MG63 (cell line): ENCODE measurements at places on chromosomes 1 and 21. TPM values are rescaled to one million over a fixed set of nuclear protein-coding genes. Genes with fewer than 3 reads are reported as not detected.
A peak's percentile ranks its signal among the peaks of the same experiment; 100 is the strongest.

- no peak for DNase-seq
These were observed 62.2 kb downstream of the CAPZB start for GRCh38 chr1:19423130-19423529.

GRCh38 chr1:158035014-158035413 lies 41.6 kb downstream of the KIRREL1 start:
- no peak for DNase-seq

GRCh38 chr1:150563340-150564038 lies 14.3 kb downstream of the ADAMTSL4 start:
- peak; percentile 83 for DNase-seq

Gene CELA3B
- total RNA-seq: not detected in 2 replicates

DNA sequence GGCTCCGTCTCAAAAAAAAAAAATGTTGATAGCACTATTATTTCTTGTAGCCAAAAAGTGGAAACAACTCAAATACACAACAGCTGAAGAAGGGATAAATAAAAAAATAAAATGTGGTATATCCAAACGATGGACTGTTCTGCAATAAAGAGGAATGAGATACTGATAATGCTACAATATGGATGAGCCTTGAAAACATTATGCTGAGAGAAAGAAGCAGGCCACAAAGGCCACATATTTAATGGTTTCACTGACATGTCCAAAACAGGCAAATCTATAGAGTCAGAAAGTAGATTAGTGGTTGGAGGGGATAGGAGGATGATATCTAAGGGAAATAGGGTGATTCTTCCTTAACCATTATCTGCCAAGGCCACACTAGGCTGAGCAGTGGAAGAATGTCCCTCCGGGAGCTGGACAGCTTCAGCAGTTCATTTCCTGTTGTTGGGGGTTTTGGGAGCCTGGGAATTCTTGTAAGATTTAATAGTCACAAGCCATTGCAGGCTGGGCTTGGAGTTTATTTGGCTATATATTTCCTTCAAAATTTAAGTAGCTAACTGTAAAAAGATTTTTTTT lies 53.5 kb downstream of the ST3GAL3 start:
- DNase-seq: no peak

GRCh38 chr1:10583641-10584040 lies 108.9 kb downstream of the PEX14 start:
- DNase-seq: no peak

DNA sequence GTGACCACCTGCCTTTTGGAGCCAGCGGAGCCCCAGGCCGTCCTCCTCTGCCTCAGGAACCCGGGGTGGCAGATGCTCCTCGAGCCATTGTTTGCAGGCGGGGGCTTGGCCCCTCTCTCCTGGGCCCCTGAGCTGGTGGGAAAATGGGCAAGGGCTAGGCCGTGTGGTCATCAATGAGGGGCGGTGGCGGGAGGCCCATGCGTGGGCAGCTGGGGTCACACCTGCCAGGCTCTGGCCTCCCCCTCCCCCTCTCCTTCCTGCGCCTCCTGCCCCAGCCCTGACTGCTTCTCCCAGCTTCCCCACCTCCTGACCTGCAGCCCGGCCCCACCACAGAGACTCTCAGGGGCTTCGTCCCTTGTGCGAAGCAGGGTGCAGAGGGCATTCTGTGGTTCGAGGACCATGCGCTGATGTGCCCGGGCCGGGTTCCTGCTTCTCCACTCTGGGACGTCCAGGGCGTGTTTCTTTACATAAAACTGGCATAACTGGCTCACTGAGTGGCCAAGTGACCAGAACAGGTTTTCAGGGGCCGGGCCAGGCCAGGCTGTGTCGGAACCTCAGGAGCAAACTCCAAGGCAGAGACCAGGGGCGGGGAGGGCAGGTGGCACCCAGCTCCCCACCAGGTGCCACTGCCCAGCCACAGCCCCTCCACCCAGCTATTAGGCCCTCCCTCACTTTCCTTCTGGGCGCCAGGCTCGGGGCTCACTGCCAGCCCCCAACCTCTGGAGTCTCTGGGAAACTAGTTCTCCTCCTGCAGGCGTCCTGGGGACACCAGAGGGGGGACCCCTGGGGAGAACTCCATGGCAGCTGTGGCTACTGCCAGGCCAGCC lies 9.3 kb downstream of the SAMD11 start:
- no peak for DNase-seq

Gene RGS2
- 0.20 TPM in 1 of 2 replicates, not detected in the other for total RNA-seq

Gene TEX38
- not detected in 2 replicates for total RNA-seq

DNA sequence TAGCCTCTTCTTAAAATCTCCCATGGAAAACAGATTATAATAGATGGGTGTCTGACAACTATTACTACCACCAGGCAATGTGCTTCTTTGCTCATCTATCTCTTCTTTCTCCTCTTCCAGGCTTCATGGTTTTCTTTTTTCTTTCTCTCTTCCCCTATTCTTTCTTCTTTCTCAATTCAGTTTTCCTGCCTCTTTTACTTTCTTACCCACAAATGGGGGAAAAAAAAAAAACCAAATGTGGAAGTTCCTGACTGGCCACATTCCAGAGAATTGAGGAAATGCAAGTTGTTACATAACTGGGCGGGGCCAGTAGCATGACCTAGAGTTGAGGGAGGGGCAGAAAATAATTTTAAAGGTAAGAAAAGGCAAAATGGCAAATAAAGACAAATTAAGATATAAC lies 10.9 kb upstream of the SMG7 start:
- no peak for DNase-seq

Gene CFAP141
- not detected in 2 replicates for total RNA-seq

DNA sequence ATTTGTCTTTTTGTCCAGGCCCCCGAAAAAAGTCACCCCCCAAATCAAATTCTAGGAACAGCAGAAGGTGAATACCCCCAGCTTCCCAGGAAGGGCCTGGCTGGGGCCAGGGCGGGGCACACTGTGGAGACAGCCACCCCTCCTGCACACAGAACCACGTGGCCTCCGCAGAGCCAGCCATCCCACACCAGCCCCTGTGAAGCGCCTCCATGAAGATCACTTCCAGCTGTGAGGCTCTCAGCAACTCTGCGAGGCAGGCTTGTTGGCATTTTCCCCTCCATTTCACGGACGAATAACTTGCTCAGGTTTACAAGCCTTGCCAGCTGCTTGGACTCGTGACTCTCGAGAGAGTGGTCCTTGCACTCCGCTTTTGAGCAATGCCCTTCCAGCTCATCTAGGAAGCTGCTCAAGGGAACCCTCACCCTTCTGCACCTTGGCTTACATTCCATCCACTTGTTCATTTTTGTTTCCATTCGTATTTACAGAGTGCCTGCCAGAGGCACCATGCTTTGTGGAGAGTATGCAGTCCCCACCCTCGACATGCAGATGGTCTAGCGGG lies 48.2 kb downstream of the SYT6 start:
- DNase-seq: no peak

- no peak for DNase-seq
These were observed 1.1 kb downstream of the S100A11 start for GRCh38 chr1:152035539-152036266.

DNA sequence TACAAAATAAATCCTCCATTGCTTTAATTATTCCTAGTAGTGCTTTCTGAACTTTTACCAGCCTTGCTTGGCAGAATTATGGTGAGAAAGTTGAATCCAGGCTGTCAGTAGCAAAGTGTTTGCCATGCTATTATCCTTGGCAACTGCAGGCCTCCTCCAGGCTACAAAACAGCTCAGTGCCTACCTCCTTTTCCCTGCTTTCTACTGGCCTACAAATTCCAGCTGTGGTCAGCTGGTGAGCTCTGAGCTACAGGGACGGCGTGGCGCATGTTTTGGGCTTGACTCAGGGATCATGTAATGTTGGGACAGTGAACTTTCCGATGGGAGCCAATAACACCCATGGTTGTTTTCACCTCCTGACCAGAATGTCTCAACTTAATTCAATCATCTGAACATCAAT lies 456.1 kb upstream of the ADAMTS5 start:
- DNase-seq: peak; percentile 97

DNA sequence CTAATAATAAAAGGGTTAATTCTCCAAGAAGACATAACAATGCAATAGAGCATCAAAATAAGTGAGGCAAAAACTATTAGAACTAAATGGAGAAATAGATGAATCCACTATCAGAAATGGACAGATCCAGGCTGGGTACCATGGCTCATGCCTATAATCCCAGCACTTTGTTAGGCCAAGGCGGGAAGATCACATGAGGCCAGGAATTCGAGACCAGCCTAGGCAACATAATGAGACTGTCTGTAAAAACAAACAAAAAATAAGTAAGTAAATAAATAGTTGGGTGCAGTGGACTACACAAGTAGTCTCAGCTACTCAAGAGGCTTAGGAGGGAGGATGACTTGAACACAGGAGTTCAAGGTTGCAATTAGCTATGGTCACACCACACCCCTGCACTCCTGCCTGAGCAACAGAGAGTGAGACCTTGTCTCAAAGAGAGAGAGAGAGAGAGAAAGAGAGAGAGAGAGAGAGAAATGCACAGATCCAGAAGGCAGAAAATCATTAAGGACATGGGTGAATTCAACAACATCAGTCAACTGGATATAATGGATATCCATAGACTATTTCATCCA lies 12.3 kb downstream of the FRRS1 start:
- no peak for DNase-seq

Gene CLCA4
- total RNA-seq: not detected in 2 replicates

- DNase-seq: no peak
These were observed 72.9 kb upstream of the SLC2A1 start for GRCh38 chr1:43031316-43032203.

Gene NUF2
- total RNA-seq: 26.9 and 35.5 TPM in 2 replicates

- DNase-seq: no peak
These were observed 93.7 kb downstream of the VAV3 start for GRCh38 chr1:107871259-107871658.

DNA sequence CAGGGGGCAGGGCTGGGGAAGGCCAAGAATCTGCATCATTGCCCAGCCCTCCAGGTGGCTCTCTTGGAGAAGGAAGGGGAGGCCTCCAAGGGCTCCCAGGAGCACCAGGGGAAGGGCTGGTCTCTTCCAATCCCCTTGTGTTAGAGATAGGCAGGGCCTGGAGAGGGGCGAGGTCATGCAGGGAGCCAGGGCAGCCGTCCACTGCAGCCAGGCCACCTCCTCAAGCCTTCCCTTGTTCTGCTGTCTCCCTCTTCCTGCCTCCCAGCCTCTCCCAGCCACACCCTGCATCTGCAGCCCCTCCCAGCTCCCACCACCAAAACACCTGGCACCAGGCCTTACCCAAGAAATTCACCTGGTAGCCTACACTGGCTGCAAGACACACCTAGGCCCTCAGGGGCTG lies 105.3 kb upstream of the IFFO2 start:
- DNase-seq: no peak

DNA sequence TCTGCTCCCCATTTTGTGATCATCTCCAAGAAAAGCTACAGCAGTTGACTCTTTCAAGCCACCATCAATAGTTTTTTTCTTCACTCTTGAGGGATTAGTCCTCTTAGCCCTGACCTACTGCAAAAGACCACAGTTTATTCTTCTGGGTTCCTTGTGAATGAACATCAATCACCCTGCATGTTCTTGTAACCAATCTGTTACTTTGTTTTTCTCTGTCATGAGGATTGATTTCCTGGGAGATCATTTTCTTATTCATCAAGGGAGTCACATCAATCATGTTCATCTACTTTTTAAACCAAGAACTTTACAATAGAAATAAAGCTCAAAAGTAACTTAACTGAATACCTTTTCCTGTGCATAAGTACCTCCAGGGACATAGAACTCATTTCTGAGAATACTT lies 21.8 kb downstream of the ILDR2 start:
- DNase-seq: no peak

DNA sequence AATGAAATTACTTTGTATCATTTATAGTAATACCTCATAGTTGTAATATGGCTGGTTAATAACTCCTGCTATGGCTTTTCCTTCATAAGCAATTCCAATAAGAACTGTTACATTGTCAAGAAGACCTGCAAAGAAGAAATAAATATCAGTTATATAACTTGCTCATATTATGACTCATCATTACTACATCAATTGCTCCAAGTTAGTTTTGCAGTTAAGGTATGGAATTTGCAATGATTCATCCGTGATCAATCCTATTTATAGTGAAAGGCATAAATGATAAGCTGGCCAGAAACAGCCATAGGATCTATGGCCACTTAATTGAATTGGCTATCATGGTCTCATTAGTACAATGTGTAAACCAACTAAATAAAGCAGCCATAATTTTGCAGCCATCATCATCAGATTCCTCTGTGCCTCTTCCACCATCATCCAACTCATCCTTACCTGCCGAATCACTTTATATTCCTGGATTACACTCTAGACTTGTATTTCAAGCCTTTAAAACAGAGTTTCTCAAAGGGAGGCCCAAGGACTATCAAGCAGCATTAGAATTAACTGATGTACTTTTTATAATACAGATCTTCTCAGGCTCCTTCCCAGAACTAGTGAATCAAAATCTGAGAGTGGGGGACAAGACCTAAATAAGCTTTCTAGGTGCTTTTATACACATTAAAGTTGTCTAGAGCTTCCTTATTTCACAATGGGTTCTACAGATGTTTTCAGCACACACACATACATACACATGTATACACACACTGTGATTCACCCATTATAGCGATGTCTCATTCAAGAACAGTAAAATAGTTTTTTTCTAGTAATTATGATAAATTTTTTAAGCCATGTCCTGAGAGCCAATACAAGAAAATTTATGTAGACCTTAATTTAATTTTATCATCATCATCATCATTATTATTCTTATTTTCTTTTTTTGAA lies 21.2 kb upstream of the EPRS1 start:
- DNase-seq: no peak

Gene SIK1
- total RNA-seq: not detected in 2 replicates

- peak; percentile 44 for DNase-seq
These were observed 304 bp downstream of the PLPPR5 start for GRCh38 chr1:99004254-99004860.

- DNase-seq: no peak
These were observed 95.6 kb upstream of the JUN start for GRCh38 chr1:58879464-58879863.

DNA sequence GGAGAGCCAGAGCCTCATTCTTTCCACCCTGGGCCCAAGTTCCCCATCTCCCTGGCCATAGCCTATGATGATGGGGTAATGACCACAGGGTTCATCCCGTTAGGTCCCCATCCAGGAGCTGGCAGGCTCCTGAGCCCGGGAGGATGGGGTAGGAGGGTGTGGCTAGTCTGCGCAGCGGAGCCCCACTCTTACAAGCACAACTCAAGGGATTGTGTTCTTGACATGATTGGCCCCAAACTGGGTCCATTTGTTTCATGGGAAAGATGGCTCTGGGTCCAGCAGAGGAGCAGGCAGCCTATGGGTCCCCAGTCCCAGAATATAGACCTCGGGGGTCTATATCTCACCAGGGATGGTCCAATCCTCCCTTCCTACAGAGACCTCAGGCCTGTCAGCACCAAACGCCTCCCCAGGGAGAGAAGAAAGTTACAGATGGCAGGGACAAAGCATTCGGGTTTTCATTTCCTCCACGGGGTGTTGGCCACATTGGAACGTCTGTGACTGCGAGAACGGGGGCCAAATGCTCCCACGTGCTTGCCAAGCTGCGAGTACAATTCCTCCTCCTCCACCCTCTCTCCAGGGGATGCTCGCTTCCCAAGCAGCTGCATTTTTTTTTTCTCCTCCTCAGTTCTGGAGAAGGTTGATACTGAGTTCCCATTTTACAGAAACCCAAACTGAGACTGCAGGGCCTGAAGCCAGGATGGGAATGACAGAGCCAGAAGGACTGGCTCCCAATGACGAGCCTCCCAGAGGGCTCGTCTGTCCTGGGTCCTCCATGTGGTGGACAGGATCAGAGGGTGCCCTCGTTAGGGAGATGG lies 71.0 kb downstream of the DHRS3 start:
- DNase-seq: no peak

GRCh38 chr1:31707711-31708110 lies 3.9 kb upstream of the COL16A1 start:
- DNase-seq: peak; percentile 85

GRCh38 chr1:111827946-111828345 lies 72.2 kb downstream of the DDX20 start:
- DNase-seq: no peak
